Stimulated activated CD8-positive, alpha-beta memory T cell treated with anti-CD3 and anti-CD28 coated beads, Interleukin-7, amount 100 ng/mL, for 48 hours (primary cell): ENCODE measurements at places on chromosomes 13 and 19.

DNA sequence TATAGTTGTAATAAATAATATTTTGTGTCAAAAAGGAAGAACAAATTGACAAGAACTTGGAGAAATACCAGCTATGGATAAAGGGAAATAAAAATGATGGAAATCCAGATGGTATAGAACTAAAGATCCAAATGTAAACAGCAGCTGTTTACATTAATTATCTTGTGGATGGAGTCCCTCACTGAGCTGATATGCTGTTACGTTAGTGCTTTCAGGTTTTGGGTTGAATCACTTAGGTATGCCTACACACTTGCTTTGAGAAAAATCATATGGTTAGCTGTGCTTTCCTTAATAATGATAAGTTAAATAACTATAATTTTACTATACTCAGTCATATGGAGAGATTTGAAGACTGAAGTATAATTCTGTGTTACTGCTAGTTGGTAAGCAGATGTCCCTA, 27.7 kb downstream of the WASF3 start:
- no peak for DNase-seq

DNA sequence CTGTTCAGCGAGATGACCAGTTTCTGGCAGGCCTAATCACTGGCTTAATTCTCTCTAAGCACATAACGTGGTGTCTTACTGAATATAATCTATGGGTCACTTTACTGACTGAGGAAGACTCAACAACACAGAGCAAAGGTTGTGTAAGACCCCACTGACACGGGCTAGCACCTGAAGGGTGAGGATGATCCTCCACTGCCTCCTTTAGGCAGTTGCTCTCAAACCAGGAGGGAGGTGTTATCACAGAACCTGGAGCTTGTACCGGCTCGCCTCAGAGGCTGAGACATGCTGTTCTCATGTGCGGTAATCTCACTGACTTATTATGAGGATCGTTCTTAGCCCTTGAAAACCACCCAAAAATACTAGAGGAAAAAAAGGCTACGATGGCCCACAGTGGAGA, 28.3 kb downstream of the RCBTB2 start:
- no peak for DNase-seq

DNA sequence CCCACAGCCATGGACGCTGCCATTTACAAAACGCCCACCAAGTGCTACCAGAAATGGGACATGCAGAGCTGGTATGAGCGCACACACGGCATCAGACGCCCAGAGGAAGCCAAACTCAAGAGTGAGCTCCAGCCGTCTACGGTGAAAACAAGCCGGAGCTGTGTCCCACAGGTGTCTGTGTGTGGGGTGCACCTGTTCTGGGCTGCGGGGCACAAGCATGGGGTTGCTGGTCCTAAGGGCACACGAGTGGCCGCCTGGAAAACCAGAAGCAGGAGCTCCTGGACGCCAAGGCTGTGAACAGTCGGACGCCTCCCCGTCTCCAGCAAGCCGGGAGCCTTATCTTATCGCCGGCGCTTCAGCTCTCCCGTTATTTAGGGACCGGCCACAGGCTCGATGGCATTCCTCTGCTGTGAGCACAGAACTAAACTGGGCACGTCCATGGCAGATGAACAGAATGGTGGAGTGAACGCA, 1.3 kb downstream of the ADPRHL1 start:
- no peak for DNase-seq

DNA sequence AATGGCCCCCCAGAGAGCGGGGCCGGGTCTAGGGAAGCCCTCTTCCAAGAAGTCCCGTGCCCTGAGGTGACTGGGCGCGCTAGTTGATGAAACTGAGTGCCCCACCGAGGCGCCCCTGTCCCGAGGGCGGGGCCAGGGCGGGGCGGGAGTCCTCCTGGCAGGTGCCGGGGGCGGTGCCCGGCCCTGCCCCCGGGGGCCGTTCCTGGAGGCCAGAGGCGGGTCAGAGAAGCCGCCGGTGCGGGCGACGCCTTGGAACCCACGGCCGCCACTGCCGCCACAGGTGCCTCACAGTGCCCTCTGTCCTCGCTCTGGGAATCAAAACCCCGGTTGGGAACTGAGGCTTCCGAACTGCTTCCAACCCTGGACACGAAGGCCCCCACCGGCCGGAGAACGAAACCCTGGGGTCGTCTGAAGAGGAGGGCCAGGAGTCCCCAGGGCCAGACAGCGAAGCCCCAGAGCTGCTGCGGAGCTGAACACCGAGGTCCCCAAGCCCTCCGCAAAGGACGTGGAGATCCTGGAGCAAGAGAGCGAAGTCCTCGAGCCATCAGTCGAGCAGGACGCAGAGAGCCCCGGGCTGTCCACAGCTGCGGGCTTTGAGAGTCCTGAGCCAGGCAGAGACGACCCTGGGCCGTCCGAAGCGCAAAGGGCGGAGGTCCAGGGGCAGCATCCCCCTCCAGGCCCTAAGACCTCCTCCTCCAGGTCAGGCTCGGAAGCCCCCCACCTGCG, at the start of gene MISP3:
MISP3 (plus strand) TSS at position 252 of the 726 bp plus-strand sequence. CDS start 524 bp downstream, outside the sequence.
- peak; percentile 30 for DNase-seq

- no peak for DNase-seq
These were observed 197.1 kb upstream of the TSHZ3 start for GRCh38 chr19:31546205-31546960.

DNA sequence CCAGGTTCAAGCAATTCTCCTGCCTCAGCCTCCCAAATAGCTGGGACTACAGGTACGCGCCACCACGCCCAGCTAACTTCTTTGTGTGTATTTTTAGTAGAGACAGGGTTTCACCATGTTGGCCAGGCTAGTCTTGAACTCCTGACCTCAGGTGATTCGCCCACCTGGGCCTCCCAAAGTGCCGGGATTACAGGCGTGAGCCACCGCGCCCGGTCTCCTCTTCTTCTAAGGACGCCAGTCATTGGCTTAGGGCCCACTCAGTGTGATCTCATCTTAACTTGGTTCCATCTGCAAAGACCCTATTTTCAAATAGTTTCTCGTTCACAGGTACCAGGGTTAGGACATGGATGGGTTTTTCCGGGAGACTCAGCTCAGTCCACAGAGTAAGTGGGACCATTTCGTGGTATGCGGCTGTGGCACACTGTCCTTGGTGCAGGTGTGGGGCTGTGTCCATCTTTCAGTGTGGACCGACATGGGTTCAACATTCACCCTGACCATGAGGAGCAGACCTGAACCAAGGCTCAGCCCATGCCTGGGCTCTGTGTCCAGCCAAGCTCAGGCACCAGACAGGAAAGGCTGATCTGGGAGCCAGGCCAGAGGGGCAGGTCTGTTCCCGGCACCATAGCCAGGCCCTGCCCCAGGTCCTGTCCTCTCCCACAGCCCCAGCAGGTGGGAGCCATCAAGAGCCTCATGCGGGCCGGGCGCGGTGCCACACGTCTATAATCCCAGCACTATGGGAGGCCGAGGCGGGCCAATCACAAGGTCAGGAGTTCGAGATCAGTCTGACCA, 2.8 kb upstream of the MKNK2 start:
- DNase-seq: no peak

DNA sequence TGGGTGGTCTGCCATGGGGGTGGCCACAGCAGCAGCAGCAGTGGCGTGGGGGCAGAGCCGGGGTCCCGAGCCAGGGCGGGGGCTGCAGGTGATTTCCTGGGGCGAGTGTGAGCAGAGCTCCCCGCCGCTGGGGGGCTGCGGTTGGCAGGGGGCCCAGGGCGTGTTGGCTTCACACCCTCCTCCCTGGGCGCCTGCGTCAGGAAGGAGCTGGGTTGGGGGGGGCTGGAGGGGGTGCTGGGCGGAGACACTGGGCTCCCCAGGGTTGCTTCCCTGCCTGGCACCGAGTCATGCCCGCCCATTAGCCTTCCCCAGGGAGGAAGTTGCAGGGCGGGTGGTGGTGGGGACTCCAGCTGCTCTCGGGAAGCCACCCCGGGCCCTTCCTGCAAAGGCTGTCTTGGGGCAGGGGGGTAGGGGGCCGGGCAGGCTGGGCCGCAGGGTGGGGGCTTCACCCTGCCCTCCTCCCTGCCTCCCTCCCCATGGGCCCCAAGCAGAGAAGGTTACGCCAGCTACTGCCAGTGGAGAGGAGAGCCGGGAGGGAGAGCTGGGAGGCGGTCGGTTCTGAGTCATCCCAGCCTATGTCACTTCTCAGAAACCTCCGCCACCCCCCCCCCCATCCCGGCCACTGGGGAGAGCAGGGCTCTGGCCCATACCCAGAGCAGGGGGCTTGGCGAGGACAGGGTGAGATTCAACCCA, 4.6 kb downstream of the MIDN start:
- DNase-seq: peak; percentile 69

GRCh38 chr19:41748012-41748411, 7.3 kb upstream of the CEACAM6 start:
- no peak for DNase-seq

GRCh38 chr13:28043224-28043623, 54.7 kb upstream of the URAD start:
- DNase-seq: no peak

- DNase-seq: no peak
These were observed 19.5 kb downstream of the CCDC70 start for GRCh38 chr13:51881296-51881695.

DNA sequence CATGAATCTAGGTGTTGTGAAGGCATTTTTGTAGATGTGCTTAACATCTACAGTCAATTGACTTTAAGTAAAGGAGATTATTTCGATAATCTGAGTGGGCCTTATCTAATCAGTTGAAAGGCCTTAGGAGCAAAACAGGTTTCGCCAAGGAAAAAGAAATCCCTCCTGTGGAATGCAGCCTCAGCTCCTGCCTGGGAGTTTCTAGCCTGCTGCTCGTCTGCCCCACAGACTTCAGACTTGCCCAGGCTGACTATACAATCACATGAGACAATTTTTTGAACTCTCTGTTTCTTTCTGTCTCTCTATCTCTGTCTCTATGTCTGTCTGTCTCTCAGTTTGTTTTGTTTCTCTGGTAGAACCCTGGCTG, 312.5 kb downstream of the OLFM4 start:
- DNase-seq: no peak

DNA sequence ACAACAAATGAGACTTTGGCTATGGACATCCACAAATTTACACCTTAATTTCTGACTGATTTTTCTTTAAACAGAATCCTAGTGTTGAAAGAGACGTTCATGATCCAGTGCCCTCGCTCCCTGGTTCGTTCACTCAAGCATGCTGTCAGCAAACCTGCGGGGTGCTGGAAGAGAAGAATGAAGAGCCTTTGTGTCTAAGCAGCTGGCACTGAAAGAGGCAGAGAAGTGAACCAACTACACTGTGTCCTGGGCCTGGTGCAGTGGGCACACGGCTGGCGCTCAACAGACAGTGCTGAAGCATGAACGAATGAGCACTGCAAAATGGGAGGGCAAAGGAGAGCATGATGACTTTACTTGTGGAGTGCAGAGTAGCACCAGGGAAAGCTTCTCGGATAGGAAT, 46.8 kb downstream of the MIPEP start:
- DNase-seq: no peak

DNA sequence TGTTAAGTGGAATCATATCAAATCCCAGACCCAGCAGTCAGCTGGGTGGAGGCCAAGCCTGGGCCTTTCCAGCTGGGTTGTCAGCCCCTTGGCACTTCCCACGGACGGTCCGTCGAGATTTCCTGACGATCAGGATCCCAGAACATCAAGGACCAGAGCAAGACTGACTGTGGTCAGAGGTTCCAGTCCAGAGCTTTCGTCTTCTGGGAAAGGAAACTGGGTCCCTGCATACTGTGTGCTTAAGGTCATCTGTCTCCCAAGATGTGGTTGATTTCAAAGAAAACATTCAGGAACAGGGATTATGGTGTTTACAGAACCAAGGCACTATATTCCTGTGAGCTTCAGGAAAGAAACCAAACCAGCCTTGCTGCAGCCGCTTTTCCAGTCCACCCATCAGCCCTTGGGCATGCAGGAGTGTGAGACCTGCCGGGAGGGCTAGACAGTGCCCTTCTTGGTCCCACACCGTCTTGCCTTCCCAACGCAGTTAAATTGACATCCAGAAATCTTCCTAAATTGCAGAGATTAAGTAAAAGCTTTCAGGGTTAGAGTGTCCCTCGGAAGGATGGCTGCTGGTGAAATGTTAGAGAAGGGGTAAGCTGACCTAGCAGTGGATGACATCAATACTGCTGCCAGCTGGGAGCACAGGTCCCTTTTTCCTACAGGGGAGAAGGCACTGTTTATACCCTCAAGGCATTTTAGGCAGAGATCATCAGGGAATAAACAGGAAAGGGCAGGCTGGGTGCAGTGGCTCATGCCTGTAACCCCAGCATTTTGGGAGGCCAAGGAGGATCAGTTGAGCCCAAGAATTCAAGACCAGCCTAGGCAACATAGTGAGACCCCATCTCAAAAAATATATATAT, 5.0 kb upstream of the C19orf33 start:
- no peak for DNase-seq

GRCh38 chr19:11196406-11197287, 698 bp downstream of the KANK2 start:
- DNase-seq: no peak

GRCh38 chr19:29380581-29380980, 145.2 kb upstream of the VSTM2B start:
- DNase-seq: no peak
